ENCODE measurements at places on chromosomes 13 and 19.

DNA sequence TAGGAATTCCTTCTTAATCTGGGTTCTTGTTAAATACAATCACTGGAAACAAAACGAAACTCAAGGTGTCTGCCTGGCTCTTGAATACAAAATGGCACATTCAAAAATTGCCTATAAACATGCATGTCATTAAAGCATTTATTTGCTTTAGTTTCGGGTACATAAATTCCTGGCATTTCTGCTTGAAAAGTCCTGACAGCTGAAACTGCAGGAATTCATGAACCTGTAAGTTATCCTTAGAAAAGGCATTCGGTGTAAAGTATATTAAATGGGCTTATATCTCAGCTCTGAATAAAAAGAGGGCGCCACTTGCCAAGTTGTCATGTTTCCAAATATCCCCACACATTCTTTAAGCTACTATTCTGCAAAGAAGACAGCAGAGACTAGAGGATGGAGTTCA is 32.9 kb downstream of the RXFP2 start:
- no peak for DNase-seq

DNA sequence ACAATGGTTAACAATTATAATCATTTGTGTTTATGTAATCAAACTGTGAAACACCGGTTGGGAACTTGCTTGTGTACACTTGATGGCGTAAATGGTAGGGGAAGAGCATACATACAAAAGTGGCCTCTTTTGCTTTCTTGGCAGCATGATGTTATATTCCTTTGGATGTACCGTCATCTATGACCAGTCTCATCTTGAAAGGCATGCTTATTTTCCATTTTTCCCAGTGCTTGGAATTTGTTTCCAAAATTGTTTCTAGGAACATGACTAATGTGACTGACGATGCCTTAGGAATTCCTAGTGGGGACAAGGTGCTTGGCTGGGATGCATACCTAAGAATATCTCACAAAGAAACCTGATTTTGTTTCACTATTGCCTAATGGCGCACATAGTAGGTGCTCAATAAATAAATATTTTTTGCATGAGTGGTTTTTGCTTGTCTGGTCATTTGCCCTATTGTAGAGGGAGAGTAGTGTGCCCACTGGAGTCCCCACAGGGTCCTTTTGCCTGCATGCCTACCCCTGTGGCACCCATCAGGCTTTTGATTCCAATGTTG is 45.5 kb downstream of the SAE1 start:
- no peak for DNase-seq

- DNase-seq: no peak
Observed at GRCh38 chr13:112702986-112703379, 13.1 kb downstream of the ATP11A start.

GRCh38 chr13:99740251-99740979 is 231.2 kb downstream of the ZIC5 start:
- DNase-seq: no peak

DNA sequence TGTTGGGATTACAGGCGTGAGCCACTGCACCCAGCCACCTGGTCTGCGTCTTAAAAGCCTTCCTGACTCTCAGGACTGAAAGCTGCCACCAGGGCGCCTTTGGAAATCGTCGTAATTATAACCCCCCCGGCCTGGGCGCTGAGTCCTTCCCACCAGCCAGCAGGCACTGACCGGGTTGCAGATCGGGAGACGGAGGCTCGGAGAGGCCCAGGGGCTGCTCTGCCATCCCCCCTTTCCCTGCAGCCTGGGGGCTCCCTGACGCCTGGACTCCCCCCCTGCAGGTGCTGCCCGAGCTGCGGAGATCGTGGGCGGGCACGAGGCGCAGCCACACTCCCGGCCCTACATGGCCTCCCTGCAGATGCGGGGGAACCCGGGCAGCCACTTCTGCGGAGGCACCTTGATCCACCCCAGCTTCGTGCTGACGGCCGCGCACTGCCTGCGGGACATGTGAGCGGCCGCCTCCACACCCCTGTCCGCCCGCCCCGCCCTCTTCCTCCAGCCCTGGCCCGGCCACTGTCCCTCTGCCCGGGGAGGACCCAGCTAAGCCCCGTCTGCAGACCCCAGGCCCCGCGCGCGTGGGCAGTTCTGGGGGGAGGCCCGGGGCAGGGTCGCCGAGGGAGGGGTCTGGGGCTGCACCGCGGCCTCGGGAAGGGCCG is 2.5 kb downstream of the PRTN3 start:
- peak; percentile 72 for DNase-seq

GRCh38 chr13:99058527-99059495 is 80.9 kb upstream of the DOCK9 start:
- no peak for DNase-seq

DNA sequence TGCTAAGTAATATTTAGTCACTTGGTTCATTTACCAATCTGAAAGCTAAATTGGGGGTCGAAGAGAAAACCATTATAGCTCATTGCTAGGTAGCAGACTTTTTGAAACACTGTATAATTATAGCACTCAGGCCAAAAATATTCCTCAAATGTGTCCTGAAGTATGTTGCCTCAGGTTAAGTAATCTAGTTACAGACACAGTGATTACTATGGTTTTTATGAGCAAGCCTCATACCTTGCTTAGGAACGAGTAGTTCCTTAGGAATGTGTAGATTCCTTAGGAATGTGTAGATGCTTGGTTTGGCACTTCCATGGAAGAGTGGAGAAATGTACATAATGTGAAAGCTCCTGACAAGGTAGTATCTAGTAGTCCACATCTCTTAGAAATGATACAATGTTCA is 387.5 kb downstream of the LMO7 start:
- DNase-seq: no peak

- DNase-seq: no peak
Observed at GRCh38 chr19:41955521-41955920, 3.6 kb downstream of the RABAC1 start.

- peak; percentile 14 for DNase-seq
Observed at GRCh38 chr13:21932996-21933395, 262.1 kb downstream of the FGF9 start.

GRCh38 chr13:98869408-98870090 is 108.3 kb downstream of the DOCK9 start:
- no peak for DNase-seq

- DNase-seq: no peak
Observed at GRCh38 chr13:101917475-101917810, 465.0 kb downstream of the ITGBL1 start.

DNA sequence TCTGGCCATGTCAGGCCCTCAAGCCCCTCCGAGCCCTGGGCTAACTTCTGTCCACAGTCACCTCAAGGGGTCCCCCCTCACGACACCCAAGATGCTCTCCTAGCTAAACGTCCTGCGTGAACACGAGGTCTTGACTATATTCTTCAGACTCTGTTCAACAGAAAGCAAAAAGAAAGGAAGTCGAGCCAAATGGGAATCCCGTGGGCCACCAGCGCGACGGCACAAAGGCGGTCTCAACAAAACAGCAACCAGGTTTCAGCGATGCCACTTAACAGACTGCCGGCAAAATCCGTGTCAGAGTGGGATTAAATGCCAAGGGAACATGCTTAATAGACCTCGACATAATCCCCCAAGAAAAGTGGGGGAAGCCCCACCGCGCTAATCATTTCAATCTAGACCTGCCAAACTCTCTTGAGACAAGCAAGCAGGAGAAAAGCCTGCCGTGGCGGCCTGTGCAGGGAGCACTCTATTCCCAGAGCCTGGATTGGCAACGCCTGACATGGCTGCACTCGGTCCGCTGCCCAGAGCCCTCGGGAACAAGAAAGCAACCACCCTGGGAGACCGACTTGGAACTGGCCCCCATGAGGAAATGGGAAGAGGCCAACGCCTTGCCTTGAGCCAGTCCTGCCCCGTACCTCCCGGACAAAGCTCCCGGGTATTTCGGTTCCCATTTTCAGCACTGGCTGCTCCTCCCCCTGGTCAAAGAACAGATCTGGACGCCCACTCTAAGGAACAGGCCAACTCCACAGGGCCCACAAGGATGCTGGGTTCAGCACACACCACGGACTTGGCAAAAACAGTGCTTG is 16.0 kb downstream of the ZC3H4 start:
- peak; percentile 68 for DNase-seq

- DNase-seq: no peak
Observed at GRCh38 chr13:33178209-33178840, 107.2 kb downstream of the STARD13 start.
